Suppressor macrophage treated with lipopolysaccharide for 4 hours (primary cell): ENCODE measurements at places on chromosomes 16 and 17.
A peak's percentile ranks its signal among the peaks of the same experiment; 100 is the strongest.

DNA sequence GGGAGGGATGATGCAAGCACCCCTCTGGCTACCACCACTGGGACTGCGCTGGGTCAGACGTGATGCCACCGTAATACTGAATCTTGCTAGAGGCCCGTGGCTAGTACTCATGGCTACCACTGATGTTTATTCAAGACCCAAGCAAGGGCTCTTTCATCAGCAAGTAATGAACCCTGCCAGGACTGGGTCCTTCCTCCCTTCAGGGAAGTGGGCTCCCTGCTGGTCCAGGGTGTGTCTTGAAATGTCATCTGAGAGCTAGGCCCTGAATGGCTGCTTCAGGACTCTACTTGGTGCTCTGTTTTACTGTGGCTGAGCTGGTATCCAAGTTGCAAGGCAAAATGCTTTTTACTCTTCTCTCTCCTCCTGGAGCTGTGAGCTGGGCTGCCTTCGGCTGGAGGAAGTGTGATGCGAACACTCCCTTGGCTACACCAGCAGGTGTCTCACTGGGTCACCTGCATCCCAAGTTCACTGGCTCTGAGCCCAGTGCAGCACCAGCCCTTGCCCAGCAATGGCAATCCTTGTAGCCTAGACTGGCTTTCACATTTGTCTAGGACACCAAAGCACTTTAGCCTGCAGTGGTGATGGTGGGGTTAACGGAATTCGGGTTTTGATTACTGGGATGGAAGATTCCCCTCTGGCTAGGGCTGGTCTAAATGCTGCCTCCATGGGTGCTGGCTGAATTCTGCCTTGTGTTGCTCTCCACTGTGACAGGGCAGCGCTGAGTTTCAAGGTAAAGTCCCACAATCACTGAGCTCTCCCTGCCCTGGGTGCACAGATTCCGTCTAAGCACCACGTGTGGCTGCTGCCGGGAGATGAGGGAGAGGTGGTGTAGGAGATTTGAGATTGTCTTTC is 98.6 kb downstream of the USP22 start:
- DNase-seq = no peak

DNA sequence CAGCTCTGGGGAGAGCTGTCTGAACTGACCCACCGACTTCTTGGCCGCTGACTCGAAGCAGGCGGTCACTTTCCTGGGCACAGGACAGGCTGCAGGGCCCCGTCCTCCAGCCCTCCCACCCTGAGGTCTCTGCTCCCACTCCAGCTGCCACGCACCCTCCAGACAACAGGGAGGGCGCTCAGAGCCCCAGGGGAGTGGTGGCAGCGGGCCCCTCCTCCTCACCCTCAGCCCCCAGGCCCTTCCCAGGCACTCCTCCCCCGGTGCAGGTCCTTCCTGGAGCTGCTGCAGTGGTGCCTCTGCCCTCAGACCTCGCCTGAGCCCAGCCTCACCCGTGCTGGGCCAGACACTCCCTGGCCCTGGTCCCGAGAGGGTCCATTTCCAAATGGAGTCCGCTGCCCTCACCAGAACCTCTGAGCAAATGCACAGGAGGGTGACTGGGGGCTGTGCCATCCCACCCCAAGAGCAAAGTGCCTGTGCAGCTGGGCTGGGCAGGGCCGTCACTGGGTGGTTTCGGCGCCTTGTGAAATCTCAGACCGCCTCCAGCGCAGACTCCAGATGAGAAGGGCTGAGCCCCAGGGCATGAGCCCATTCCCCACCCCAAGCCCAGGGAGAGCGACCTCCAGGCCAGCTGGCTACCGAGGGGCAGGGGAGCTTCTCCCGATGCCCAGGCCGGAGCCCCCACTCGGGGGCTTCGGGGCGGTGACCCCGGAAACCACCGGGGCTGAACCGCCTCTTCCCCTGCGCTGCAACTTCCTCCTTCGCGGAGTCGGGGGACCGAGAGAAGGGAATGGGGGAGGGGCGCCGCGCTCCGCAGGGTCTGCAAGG is 717 bp downstream of the CYBA start:
- DNase-seq = peak; percentile 62

- DNase-seq = no peak
Observed at GRCh38 chr16:27211026-27211425, 7.7 kb downstream of the KDM8 start.

- no peak for DNase-seq
Observed at GRCh38 chr16:57537194-57537505, 779 bp upstream of the CCDC102A start.

DNA sequence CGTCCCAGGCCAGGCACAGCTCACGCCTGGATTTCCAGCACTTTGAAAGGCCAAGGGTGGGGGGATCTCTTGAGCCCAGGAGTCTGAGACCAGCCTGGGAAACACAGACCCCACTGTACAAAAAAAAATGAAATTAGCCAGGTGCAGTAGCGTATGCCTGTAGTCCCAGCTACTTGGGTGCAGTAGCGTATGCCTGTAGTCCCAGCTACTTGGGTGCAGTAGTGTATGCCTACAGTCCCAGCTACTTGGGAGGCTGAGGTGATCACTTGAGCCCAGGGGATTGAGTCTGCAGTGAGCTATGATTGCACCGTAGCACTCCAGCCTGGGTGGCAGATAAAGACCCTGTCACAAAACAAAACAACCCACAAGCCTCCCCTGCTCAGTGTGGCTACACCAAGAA is 27.0 kb upstream of the SLC25A19 start:
- DNase-seq = no peak
